Naive thymus-derived CD4-positive, alpha-beta T cell (primary cell): ENCODE measurements at places on chromosomes 3 and 15. TPM values are rescaled to one million over a fixed set of nuclear protein-coding genes. Genes with fewer than 3 reads are reported as not detected.

DNA sequence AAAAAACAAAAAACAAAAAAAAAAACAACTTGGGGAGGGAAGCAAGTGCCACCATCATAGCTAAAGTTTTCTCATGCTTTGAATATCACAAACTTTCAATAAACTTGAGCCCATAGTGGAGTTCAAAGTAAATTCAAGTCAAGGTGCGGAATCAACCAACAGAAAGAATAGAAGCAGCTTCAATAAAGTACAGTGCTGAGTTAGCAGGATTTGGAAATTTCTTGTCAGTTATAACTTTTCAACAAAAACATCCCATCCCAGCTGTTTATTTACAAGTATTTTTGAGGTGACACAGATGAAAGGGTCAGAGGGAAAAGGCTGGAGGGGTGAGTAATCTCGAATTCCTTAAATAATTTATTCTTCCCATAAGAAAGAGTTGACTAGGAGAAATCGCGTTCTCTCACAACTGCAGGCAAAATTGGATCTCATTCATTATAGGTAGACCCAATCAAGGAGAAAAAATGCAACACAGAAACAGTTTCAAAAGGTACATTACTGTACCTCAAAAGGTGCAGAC is 477.4 kb upstream of the RASGRP1 start:
- H3K4me1 ChIP-seq = no peaks in the 10 kb centered on the region
- DNase-seq = no peak
- no peak overlapping the region for H3K4me3 ChIP-seq
- H3K36me3 ChIP-seq = no peaks in the 10 kb centered on the region
- no peaks in the 10 kb centered on the region for H3K27me3 ChIP-seq
- no peak overlapping the region for H3K27ac ChIP-seq

The MRPL3 gene
- total RNA-seq = 72.3 and 79.2 TPM in 2 replicates

GRCh38 chr3:174547801-174548435 is 311.2 kb upstream of the NAALADL2 start:
- no peak overlapping the region for H3K27ac ChIP-seq
- no peak for DNase-seq
- no peaks in the 10 kb centered on the region for H3K27me3 ChIP-seq
- H3K36me3 ChIP-seq = no peaks in the 10 kb centered on the region

The LRRFIP2 gene
- total RNA-seq = 26.3 and 28.1 TPM in 2 replicates

DNA sequence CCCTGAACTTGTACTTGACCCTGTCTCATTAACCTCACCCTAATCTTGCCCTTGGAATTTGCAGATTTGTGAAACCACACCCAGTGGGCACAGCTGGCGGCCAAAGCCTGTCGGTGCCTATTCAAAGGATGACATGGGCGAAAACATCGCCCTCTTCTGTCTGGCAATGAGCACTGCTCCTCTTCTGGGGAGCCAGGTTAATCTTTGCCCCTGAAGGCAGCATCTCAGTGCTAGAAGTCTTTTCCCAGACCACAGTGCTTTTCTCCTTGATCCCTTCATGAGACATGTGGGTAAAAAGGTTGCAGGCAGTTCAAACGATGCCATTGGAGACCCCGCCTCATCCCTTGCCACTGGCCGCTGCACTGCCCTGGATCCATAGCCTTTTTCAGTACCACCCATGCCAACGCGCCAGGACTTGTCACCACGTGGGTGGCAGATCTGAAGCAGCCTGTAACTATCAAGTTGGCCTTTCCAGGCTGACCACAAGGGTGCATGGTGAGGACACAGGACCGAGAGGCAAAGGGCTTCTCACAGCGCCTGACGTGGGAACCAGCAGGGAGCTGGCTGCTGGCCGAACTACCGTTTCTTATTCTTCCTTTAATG is 6.5 kb upstream of the DNASE1L3 start:
- peak; percentile 52 for DNase-seq
- no peak overlapping the region for H3K27ac ChIP-seq
- H3K4me3 ChIP-seq = no peak overlapping the region
- no peaks in the 10 kb centered on the region for H3K27me3 ChIP-seq
- H3K4me1 ChIP-seq = peaks cover 3% of the 10 kb centered on the region

- no peaks in the 10 kb centered on the region for H3K4me1 ChIP-seq
- no peaks in the 10 kb centered on the region for H3K36me3 ChIP-seq
- no peak overlapping the region for H3K27ac ChIP-seq
- no peaks in the 10 kb centered on the region for H3K27me3 ChIP-seq
- H3K4me3 ChIP-seq = no peak overlapping the region
- DNase-seq = no peak
Observed at GRCh38 chr15:67641453-67641852, 99.0 kb downstream of the MAP2K5 start.

The TMEM212 gene
- total RNA-seq = not detected

- H3K27me3 ChIP-seq = no peaks in the 10 kb centered on the region
- H3K36me3 ChIP-seq = no peaks in the 10 kb centered on the region
- no peak overlapping the region for H3K27ac ChIP-seq
Observed at GRCh38 chr3:99776516-99777209, 41.0 kb upstream of the CMSS1 start.

The TMC3 gene
- not detected for total RNA-seq

DNA sequence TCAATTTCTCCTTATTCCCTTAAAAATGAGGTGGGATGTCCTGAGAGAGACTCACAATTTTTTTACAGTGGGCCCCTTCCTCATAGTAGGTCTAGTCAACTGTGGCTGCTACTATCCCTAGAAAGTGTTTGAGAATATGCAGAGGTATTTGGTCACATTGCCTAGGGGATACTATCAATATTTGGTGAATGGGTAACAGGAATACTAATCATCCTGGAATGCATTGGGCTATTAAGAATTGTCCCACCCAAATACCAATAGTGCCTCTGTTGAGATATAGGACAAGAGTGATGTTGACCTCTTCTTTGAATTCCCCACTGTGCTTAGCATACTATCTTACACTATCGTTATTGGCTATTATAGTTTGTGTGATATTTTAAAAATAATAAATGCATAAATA is 389.4 kb downstream of the DIPK2A start:
- H3K36me3 ChIP-seq = no peaks in the 10 kb centered on the region
- H3K27ac ChIP-seq = no peak overlapping the region
- no peaks in the 10 kb centered on the region for H3K27me3 ChIP-seq
- no peaks in the 10 kb centered on the region for H3K4me1 ChIP-seq

GRCh38 chr3:114128826-114129225 is 50.0 kb downstream of the DRD3 start:
- no peak overlapping the region for H3K4me3 ChIP-seq
- no peaks in the 10 kb centered on the region for H3K36me3 ChIP-seq
- DNase-seq = no peak
- no peak overlapping the region for H3K27ac ChIP-seq
- no peaks in the 10 kb centered on the region for H3K27me3 ChIP-seq

DNA sequence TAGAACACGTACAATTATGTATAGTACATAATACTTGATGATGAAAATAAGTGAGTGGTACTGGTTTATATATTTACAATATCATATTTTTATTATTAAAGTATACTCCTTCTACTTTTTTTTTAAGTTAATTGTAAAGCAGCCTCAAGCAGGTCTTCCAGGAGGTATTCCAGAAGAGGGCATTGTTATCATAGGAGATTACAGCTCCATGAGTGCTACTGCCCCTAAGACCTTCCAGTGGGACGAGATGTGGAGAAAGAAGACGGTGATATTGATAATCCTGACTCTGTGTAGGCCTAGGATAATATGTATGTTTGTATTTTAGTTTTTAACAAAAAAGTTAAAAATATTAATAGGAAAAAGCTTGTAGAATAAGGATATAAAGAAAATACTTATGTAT is 40.3 kb upstream of the SCN5A start:
- H3K27ac ChIP-seq = no peak overlapping the region
- no peak for DNase-seq
- no peak overlapping the region for H3K4me3 ChIP-seq
- H3K4me1 ChIP-seq = no peaks in the 10 kb centered on the region
- no peaks in the 10 kb centered on the region for H3K27me3 ChIP-seq

The TEX9 gene
- 0.20 and 1.6 TPM in 2 replicates for total RNA-seq

DNA sequence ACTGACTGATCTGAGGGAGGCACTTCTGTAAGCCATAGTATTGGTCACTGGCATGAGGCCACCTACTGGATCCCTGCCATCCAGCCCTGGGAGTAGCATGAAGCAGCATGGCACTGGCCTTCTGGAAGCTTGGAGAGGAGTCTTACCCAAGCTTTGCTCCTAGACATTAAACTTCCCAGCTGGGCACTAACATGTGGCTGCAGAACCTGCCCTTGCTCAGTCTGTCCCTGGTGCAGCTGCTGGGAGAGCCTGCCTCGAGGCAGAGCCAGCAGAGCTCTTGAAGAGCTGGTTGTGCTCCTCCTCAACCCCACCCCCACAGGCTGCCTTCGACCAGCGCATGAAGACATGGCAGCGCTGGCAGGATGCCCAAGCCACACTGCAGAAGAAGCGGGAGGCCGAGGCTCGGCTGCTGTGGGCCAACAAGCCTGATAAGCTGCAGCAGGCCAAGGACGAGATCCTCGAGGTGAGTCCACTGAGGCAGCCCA is 17.1 kb upstream of the SNX22 start:
- no peaks in the 10 kb centered on the region for H3K4me1 ChIP-seq
- no peaks in the 10 kb centered on the region for H3K27me3 ChIP-seq
- H3K36me3 ChIP-seq = peaks cover 91% of the 10 kb centered on the region
- no peak overlapping the region for H3K27ac ChIP-seq

GRCh38 chr3:140731440-140732119 is 53.7 kb downstream of the TRIM42 start:
- H3K27ac ChIP-seq = no peak overlapping the region
- H3K4me3 ChIP-seq = no peak overlapping the region
- H3K36me3 ChIP-seq = no peaks in the 10 kb centered on the region
- no peaks in the 10 kb centered on the region for H3K27me3 ChIP-seq
- peak; percentile 3 for DNase-seq

DNA sequence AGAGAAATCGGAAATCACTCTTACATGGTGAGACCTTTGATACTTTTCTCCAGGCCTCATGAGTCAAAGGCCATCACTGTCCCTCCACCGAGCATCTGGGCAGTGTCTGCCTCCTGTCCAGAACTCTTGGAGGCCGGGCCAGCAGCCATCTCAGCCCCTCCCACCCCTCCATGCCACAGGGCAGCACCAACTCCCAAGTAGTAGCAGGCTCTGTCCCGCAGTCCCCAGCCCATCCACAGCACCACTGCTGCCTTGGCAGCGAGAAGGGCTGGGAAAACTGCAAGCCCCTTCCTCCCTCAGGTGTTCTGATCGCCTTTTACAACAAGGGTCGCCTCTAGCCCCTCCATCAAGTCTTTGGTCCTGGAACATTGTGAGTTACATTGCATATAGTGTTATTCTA is 5.5 kb downstream of the LYSMD4 start:
- H3K27ac ChIP-seq = no peak overlapping the region
- H3K4me3 ChIP-seq = no peak overlapping the region
- no peak for DNase-seq
- H3K27me3 ChIP-seq = no peaks in the 10 kb centered on the region
- H3K4me1 ChIP-seq = peaks cover 7% of the 10 kb centered on the region

The PPP1R14D gene
- total RNA-seq = not detected in 2 replicates

GRCh38 chr3:108209579-108209978 is 12.6 kb downstream of the IFT57 start:
- no peaks in the 10 kb centered on the region for H3K4me1 ChIP-seq
- no peaks in the 10 kb centered on the region for H3K36me3 ChIP-seq
- H3K27ac ChIP-seq = no peak overlapping the region
- DNase-seq = no peak

DNA sequence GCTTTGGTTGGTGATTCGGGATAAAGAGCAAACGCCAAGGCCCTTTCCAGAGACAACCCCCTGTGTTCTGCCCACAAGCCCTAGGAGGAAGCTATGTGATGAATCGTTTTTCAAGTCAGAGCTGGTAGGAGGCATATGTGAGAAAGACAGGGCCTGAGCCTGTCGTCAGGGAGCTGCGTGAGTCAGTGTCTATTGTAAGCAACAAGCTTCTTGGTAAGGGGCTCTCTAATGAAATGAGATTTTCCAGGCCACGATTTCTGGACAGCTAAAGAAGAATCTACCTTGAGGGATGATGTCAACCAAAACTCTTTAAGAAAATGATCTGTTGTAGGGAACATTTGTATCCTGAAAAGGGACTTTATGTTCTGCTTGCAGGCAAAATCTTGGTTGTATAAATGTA is 318.9 kb upstream of the IL12A start:
- no peak overlapping the region for H3K4me3 ChIP-seq
- H3K36me3 ChIP-seq = no peaks in the 10 kb centered on the region
- H3K27ac ChIP-seq = no peak overlapping the region
- H3K27me3 ChIP-seq = no peaks in the 10 kb centered on the region

The TRIM71 gene
- total RNA-seq = 0.20 TPM

The GRK7 gene
- total RNA-seq = 0.14 TPM

The CLDND1 gene
- 132 TPM for total RNA-seq

GRCh38 chr3:130601442-130601971 is 84.5 kb downstream of the COL6A6 start:
- DNase-seq = no peak
- no peaks in the 10 kb centered on the region for H3K36me3 ChIP-seq
- H3K4me3 ChIP-seq = no peak overlapping the region
- H3K27me3 ChIP-seq = no peaks in the 10 kb centered on the region

DNA sequence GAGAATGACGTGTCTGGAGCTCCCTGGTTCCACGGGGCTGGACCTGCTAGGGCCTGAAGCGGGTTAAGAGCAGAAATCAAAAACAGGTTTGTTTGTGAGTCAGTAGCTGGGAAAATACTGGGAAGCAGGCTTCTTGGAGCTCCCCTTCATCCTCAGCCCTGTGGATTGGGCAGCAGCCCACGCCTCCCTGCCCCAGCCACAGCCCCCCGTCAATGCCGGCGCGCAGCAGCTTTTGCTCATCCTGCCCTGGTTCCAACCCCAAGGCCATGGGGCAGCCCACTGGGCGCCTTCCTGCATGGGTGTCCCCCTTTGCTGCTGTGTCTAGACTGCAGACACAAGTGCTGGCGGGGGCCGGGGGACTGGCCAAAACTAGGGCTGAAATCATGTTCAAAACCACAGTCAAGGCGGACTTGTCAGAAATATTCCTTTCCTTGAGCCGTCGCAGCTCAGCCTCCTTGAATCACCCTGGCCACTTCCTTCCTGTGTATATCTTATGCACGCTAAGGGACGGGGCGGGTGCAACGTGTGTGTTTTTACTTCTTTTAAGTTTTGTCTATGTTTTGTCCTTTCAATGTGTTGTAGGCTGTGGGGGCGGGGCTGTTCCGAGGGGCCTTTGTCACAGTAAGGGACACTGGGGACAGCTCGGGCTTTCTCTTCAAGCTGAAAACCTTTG is 108.1 kb downstream of the KLF13 start:
- H3K27ac ChIP-seq = peak overlapping the region; percentile 83
- H3K36me3 ChIP-seq = no peaks in the 10 kb centered on the region
- peak overlapping the region; percentile 48 for H3K4me3 ChIP-seq
- no peaks in the 10 kb centered on the region for H3K27me3 ChIP-seq
- DNase-seq = peak; percentile 80

DNA sequence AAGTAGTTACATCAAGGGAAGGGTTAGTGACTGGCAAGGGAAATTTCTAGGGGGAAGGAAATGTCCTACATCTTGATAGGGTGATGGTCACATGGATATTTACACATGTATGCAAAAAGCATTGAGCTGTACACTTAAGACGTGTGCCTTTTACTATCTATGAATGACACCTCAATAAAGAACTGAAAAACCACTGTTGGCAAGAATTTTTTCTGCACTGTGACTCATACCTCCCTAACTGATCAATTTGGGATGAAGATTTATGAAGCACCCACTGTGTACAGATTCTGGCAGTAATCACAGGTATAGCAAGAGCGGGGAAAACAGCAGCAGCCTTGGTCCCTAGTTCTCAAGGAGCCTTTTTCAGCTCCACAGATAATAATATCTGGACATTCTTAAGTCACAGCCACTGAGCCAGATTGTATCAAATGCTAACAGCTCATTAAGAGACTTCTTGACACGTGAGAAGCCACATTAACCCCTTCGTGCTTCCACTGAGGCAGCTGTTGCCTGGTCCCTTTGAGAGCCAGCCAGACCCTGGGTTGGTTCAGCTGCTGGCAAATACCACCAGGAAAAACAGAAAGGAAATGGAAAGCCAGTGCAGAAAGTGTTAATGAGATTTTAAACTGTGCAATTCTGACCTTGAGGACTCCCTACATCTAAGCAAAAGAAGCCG is 32.0 kb upstream of the GALNT15 start:
- H3K36me3 ChIP-seq = no peaks in the 10 kb centered on the region
- H3K27me3 ChIP-seq = no peaks in the 10 kb centered on the region
- no peak overlapping the region for H3K4me3 ChIP-seq
- no peaks in the 10 kb centered on the region for H3K4me1 ChIP-seq

The DNAH12 gene
- 0.19 TPM for total RNA-seq
